ENCODE measurements at places on chromosomes 16 and 17.

GRCh38 chr16:11250091-11250785, 5.8 kb downstream of the SOCS1 start:
- DNase-seq, result no peak

DNA sequence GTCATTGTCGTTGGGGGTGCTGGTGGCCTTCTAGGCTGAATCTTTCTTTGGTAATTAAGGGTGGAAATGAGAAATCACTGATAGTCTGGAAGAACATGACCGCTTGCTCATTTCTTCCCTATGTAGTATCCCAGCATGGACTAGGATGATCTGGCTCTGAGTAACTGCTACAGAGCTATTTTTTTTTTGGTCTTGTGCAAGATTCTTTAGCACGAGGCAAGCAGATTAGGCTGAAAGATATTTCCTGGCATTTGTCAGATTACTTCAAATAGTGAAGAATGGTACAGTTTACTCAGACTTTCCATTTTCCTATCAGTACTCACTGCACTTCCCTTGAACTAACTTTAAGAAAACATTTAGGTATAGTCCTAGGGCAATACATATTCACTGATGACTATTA, 89.0 kb downstream of the SYCE1L start:
- DNase-seq, result peak; percentile 74

GRCh38 chr17:46730679-46731078, 87.8 kb downstream of the WNT3 start:
- DNase-seq, result no peak

DNA sequence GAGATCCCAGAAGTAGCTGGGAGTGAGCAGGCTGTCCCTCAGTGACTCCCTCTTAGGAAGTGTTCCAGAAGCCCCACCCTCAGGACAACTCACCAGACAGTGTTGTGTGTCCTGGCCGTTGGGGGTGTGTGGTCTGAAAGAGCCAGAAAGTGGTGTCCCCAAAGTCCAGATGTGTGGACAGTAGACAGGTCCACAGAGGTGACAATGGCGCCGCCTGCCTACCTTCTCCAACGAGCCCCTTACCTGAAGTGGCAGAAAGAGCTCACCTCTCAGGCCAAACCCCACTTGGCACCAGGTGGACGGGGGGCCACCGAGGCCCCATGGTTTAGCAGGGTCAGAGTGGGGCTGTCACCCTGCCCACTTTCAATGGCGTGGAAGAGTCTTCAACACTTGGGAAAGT, 19.9 kb downstream of the C17orf100 start:
- DNase-seq, result no peak

DNA sequence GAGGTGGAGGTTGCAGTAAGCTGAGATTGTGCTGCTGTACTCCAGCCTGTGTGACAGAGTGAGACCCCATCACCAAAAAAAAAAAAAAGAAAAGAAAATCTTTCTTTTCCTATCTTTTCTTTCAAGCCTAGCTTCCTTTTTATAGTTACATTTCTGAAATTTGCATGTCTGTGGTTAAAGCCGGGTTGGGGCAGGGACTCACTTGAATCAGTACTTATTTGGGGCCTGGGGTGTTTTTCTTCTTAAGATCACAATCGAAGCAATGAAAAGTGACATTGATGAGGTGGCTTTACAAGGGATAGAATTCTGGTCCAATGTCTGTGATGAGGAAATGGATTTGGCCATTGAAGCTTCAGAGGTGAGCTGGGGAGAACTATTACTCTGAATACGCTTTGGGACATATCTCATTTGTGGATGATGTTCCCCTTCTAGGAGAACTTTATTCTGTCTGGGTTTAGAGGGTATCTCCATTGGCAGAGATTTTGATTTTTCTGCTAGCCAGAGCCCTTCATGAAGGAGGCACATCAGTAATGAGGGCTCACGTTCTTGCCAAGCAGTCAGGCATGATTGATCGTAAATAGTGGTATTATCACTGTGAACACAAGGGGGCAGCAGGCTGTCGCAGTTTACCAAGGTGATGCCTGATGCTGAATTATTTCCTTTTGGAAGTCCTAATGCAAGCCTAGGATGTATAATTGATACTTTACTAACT, 14.3 kb downstream of the KPNB1 start:
- DNase-seq, result no peak

DNA sequence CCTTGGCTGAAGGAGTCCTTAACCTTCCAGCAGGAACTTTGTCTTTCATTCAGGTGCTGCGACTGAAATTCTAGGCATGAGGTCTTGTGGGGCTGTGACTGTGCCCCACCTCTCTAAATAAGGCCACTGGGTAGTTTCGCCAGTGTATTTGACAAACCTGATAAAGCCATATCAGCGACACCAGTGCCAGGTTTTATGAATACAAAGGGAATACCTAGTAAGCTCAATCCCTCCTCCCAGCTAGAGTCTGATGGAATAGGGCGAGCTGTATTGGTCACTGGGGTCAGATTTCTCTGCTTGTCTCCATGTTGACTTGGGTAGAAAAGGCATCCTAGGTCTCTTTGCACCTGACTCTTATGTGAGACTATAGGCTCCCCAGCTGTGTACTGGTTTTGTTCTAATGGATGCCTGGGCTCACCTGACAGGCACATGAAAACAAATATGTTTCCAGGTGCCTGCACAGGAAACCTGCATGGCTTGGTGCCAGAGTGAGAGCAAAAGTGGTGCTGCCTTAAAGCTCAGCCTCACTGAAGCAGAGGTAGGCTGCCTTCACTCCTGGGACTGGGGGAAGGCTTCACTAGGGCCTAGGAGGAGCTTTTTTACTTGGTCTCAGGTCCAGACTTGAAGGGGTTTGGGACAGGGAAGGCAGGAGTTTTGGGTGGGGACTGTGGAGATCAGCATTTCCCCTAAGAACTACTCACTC, 8.3 kb downstream of the SLC7A6 start:
- no peak for DNase-seq

DNA sequence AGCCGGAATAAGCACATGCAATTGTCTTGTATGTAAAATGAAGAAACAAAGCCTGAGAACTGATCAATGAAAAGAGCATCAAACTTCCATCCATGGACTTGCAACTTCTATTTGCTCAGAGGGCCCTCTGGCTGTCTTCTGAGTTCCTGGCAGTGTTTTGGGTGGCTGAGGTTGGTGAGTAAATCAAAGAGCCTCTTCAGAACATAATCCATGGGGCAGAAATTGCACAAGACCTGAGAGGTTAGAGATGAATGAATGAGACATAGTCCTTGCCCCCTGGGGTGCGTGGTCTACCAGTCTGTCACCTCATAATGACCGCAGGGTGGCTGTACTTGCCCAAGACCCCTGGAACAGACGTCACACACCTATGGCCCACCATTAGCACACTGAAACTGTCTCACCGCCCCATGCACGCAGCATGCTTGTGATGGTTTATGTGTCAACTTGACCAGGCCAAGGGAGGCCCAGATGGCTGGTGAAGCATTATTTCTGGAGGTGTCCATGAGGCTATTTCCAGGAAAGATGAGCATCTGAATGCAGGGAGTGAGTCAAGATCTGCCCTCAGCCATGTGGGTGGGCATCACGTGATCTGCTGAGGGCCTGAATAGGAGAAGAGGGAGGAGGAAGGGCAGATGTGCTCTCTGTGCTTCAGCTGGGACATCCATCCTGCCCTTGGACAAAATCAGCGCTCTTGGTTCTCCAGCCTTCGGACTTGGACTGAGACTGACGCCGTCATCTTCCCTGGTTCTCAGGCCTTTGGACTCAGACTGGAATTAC, 8.3 kb downstream of the PIK3R6 start:
- DNase-seq, result peak; percentile 51

GRCh38 chr16:8063159-8063558, 527.2 kb downstream of the TMEM114 start:
- DNase-seq, result no peak

DNA sequence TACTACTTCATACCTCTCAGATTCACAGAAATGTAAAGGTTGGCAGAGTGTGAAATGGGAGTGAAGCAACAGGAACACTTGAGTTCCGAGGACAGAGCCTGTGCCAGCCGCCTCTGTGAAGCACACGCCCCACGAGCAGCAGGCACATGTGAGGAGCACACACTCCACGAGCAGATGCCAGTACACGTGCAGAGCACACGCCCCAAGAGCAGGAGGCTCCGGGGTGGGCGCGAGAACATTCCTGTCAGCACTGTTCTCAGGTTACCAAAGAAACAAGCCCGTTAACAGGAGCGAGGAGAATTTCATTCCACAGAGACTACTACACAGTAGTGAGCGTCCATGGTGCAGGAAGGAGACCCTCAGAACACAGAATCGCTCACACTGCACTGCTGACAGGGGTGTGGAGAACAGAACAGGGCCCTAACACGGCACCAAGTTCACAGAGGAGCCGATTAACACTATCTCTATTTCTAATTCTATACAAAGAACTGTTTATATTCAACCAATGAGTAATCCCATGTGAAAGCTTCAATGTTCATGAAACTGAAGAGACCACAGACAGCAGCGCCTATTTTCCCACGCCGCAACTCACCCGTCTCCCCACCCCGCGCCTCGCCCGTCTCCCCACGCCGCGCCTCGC, 40.1 kb downstream of the KLHDC4 start:
- DNase-seq, result no peak

- DNase-seq, result no peak
These were observed 478.0 kb downstream of the SLC39A11 start for GRCh38 chr17:72614476-72614870.

DNA sequence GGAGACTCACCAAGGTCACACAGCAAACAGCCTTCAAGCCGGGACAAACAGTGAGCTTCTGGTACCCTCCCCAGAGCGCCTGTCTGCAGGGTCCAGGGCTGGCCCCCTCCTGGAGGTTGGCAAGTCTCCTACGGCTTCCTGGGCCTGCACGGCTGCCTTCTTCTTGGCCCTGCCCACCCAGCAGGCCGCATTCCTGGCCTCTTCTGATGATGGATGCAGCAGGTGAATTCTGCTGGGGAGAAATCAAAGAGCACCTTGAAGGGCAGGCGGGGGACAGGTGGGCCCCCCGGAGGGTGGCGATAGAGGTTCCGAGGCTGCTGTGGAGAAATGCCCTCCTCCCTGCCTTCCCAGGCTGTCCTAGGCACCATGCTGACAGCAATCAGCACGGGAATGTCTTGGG, 3.8 kb upstream of the NOS2 start:
- DNase-seq, result no peak

- peak; percentile 43 for DNase-seq
These were observed 58.1 kb downstream of the CYB5B start for GRCh38 chr16:69482410-69482991.

DNA sequence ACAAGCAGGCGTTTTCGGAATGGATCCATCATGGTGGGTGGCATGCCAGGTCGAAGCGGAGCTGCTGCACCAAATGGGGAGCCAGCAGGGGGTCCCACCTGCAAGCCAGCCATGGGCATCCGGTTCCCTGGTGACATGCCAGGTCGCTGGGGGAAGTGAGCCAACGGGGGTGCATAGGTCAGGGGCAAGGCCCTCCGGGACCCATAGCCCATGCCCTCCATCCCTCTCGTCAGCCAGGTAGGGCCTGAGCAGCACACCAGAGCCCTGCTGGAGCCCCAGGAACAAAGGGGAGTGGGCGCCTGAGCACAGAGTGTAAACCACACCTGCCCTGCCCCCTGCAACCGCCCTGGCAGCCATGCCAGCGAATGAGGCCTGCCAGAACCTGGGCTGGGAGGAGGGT, 5.0 kb downstream of the SMARCD2 start:
- no peak for DNase-seq

GRCh38 chr16:27097800-27098230, 31.1 kb downstream of the C16orf82 start:
- no peak for DNase-seq
